Stimulated activated CD8-positive, alpha-beta memory T cell treated with anti-CD3 and anti-CD28 coated beads, Interleukin-4, amount 100 ng/mL, for 4 hours (primary cell): ENCODE measurements at places on chromosomes 2 and 18.

GRCh38 chr2:229955663-229956062 is 33.4 kb downstream of the FBXO36 start:
- DNase-seq: no peak

- peak; percentile 35 for DNase-seq
Observed at GRCh38 chr18:13612196-13612997, 114.0 kb downstream of the FAM210A start.

- DNase-seq: no peak
Observed at GRCh38 chr2:71474116-71474743, 20.9 kb downstream of the DYSF start.

- DNase-seq: no peak
Observed at GRCh38 chr2:99380376-99381010, 43.3 kb downstream of the EIF5B start.

GRCh38 chr2:67652679-67653078 is 255.5 kb downstream of the ETAA1 start:
- no peak for DNase-seq

- DNase-seq: no peak
Observed at GRCh38 chr2:119327431-119327830, 39.2 kb downstream of the C2orf76 start.

- no peak for DNase-seq
Observed at GRCh38 chr2:176526995-176527901, 258.0 kb downstream of the MTX2 start.

- no peak for DNase-seq
Observed at GRCh38 chr2:228447266-228447915, 265.9 kb upstream of the SPHKAP start.

DNA sequence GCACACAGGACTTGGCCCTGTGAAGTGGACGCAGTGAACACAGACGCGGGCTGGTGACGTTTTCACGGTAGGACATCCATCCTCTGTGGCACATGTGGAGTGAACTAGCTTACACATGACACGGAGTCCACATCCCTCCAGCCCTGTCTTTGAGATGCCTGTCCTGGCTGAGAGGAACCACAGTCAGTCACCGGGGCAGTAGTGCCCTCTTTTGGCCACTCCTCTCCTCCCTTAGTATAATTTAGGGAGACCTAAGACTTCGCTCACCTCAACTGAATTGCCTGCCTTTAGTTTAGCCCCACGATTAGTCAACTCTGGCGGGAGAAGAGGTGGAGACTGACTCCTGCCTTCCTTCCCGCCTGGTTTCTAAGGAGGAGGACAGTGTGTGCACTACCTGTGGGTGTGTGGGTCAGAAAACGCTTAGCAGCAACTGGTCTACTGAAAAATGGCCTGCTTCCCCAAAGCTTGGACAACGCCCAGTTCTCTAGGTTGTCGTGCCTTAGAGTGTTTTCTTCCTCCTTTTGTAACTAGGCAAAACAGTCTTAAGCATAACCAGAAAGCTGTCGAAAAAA is 70.6 kb downstream of the MBP start:
- DNase-seq: no peak

DNA sequence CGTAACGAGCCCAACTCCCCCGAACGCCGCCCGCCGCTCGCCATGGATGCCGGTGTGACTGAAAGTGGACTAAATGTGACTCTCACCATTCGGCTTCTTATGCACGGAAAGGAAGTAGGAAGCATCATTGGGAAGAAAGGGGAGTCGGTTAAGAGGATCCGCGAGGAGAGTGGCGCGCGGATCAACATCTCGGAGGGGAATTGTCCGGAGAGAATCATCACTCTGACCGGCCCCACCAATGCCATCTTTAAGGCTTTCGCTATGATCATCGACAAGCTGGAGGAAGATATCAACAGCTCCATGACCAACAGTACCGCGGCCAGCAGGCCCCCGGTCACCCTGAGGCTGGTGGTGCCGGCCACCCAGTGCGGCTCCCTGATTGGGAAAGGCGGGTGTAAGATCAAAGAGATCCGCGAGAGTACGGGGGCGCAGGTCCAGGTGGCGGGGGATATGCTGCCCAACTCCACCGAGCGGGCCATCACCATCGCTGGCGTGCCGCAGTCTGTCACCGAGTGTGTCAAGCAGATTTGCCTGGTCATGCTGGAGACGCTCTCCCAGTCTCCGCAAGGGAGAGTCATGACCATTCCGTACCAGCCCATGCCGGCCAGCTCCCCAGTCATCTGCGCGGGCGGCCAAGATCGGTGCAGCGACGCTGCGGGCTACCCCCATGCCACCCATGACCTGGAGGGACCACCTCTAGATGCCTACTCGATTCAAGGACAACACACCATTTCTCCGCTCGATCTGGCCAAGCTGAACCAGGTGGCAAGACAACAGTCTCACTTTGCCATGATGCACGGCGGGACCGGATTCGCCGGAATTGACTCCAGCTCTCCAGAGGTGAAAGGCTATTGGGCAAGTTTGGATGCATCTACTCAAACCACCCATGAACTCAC is 673 bp downstream of the PCBP1 start:
- DNase-seq: no peak

DNA sequence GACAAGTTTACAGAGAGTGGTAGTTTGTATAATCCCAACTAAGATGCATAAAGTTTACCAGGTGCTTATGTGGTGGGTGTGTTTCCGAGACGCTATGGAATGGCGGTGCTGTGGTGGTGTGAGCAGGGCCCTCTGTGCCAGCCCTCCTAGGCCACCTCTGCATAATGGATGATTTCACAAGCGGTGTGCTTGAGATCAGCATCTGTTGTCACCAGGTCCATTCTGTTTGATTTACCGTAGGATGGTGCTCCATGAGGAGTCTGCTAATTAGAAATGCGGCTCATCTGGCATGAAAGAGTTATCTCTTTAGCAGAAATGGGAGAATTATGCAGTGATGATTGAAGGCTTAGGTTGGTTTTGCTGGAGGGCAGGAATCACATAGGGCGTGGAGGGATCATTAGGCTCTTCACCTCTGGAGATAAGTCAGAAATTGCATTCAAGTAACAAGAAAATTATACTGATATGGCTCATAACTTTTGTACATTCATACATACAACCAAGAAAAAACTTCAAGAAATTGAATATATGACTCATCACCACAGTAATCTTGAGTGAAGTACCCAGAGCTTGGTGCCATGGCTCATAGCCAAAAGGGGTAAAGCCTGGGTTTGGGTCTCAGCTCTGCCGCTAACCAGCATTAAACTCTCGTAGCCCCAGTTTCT is 41.4 kb downstream of the CRIM1 start:
- no peak for DNase-seq

- DNase-seq: no peak
Observed at GRCh38 chr2:44247924-44248323, 27.4 kb upstream of the SLC3A1 start.

GRCh38 chr2:140737006-140737405 is 1393.8 kb downstream of the LRP1B start:
- no peak for DNase-seq

DNA sequence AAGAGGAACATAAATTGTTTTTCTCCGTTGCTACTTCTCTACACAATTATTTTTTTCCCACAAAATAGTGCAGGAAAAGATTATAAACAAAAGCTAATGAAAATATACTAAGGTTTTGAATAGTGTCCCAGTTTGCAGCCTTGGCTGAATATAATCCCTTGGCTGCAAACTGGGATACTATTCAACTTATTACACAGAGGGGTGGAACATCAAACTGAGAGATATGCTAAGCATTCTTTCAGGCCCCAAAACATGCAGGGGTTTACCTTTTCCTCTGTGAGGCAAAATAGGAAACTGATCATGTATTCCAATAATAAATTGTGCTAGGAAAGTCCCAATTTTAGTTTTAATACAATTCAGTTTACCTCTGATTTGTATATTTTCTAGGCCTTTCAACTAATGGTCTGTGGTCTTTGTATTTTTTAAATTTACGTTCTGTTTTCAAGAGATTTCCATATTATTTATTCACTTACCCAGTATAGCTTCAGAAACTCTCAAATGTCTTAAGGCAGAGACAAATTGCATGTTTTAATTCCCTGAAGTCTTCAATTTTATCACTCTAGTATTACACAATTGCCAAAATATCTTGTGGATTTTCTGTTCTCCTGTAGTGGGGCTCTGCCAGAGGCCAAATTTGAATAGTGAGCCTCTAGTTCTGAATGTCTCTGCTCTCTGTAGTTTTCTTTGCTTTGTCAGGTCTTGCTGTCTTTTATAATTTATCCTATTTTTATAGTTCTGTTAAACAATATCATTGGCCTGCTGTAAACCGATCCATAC is 63.9 kb downstream of the PPP1R1C start:
- no peak for DNase-seq

GRCh38 chr2:20468549-20469500 is 22.0 kb downstream of the RHOB start:
- no peak for DNase-seq

GRCh38 chr2:147363181-147363580 is 481.6 kb upstream of the ACVR2A start:
- DNase-seq: no peak

DNA sequence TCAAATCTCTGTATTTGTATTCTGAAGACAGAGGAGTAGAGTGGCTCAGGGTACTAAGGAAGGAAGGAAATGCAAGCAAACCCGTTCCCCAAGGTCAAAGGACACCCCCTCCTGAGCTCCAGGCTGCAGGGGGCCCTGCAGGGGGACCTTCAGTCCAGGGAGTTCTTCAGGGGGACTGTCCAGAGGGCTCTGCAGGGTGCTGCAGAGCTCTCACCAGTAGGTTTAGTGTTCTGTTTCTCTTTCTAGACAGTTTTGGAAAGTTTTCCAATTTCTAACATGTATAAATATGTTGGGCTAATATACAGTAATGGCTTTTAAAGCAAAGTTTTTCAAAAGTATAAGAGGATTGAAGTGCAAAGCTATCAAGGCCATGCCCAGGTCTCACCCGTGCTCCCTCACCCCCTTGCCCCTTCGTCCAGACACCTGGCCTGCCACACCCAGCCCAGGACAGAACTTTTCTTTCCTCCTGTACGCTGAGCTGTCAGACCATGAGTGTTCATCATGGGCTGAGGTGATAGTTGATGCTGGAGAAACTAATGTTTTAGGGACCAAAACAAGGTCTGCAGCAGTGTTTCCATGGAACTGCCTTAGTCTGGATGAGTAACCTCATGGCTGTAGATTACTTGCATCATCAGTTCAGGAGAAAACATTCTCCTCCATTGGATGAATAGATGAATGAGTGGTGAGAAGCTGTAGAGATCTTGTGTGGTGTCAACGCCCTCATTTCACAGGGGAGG is 134.2 kb downstream of the GLI2 start:
- no peak for DNase-seq

DNA sequence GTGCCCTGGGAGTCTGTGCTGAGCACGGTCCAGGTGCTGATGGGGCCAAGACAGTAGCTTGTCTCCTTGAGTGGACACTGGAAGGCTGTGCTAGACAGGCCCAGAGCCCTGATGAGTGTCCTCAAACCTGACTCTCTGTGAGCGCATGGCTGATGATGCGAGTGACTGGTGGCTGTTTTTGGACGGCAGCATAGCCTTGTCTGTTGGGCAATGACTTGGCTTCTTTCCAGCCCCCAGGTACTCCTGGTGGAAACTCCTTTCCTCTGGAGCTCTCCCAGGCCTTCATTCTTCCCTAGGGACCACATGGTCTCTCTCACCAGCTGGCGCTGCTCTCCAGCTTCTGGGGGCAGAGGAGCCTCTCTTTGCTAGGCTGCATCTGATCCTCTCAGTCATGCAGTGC is 207.6 kb upstream of the SMIM21 start:
- DNase-seq: no peak

- DNase-seq: no peak
Observed at GRCh38 chr2:25819597-25820039, 58.7 kb downstream of the ASXL2 start.

GRCh38 chr2:1990151-1990589 is 245.9 kb upstream of the PXDN start:
- no peak for DNase-seq

DNA sequence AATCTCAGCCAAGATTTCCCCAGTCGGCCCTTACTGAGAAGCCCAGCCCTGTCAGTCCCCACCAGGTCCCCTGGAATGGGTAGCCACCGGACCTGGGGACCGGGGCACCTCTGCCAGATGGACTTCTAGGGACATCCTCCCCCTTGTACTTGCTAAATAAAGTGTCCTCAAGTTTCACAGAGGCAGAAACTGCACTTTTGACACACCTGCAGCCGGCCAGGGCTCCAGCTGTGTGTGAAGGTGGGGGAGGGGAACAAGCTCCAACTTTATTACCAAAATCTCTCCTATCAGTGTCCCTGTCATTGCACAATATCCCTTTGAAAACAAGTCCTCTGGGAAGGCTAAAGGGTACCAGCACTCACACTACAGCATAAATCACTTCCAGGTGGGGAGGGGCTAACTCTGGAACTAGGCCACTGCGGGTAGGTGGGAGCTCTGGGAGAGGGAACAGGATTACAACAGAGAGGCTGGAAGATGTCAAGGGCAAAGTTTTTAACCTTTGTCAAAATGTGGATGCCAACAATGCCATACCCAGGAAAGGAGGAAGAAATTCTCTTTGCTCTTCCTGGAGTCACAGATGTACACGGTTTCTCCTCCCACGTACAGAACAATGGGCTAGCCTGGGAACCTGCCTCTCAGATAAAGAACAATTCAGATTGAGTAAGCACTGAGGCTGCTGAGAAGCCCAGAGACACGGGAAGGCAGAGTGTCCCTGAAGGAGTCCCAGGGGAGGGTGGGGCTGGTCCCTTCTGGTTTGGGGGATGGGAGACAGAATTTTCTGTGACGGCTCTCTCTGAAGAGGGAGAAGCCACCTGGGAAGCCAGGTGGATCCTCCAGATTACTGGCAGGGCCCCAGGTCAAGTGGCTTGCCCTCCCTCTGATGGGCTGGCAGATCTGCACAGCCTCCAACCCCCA is 11.0 kb downstream of the SDC1 start:
- DNase-seq: no peak

- DNase-seq: no peak
Observed at GRCh38 chr2:68412127-68412819, 47.2 kb downstream of the PLEK start.

- no peak for DNase-seq
Observed at GRCh38 chr2:226137201-226137811, 662.3 kb downstream of the IRS1 start.

GRCh38 chr2:228105526-228106250 is 75.8 kb downstream of the SPHKAP start:
- DNase-seq: no peak

- DNase-seq: no peak
Observed at GRCh38 chr2:36044411-36044810, 311.2 kb upstream of the CRIM1 start.

- DNase-seq: no peak
Observed at GRCh38 chr2:105761931-105762515, 17.3 kb downstream of the NCK2 start.

DNA sequence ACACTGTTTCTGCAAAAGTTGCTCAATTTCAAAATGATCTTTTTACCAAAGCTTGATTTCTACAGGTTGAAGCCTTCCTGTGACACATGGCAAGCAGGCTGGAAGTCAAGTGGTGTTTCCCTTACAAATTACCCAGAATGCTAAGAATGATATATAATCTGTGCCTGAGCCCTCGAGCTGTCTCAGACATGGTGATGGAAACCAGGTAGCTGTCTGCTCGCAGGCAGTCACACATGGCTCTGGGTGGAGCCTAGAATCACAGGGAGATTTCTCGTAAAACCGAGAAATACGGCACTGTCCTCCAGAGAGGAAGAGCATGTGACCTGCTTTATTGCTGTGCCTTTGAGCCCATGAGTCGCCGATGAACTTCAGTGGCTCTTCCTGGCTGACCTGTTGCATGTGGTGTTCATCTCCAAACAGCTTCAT is 392.9 kb downstream of the ZNF521 start:
- no peak for DNase-seq

GRCh38 chr2:54858021-54858681 is 134.7 kb downstream of the EML6 start:
- DNase-seq: no peak

- no peak for DNase-seq
Observed at GRCh38 chr2:203535784-203536585, 884 bp upstream of the RAPH1 start.

- DNase-seq: no peak
Observed at GRCh38 chr2:239000089-239000488, 152.2 kb downstream of the TWIST2 start.
